ENCODE measurements at places on chromosomes 1 and 21.

- no peak for DNase-seq
Measured at GRCh38 chr1:118271883-118272282, 86.9 kb upstream of the SPAG17 start.

DNA sequence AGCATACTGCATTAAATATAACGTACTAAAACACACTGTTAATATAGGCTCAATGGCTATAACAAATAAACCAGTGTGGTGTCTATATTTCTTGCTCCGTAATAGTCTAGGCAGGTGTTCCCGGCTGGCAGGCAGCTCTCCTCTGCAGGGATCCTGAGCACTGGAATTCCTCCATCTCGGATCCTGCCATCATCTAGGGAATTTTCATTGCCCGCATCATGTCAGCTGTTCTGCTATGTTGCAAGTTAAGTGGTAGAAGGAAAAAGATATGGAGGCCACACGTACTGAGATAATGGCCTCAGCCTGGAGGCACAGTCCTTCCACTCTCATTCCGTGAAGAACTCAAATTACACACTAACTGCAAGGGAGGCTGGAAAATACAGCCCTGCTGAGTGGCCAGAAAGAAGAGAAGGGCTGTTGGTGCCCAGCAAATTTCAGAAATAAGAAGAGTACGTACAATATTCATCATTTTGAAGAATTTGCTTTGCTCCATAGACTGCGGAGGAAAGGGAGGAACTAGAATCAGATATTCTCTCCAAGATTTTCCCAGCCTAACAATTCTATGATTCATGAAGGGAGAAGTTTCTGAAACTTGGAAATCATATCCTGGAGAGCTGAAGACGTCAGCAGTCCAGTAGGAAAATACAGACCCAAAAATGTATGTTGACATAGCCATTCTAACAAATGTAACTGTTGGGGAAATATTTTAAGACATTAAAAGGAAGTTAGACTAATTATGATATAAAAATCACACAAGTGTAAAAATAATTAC is 263.3 kb downstream of the MRPL39 start:
- no peak for DNase-seq

GRCh38 chr1:72286401-72286800 is 4.1 kb upstream of the NEGR1 start:
- DNase-seq: no peak

DNA sequence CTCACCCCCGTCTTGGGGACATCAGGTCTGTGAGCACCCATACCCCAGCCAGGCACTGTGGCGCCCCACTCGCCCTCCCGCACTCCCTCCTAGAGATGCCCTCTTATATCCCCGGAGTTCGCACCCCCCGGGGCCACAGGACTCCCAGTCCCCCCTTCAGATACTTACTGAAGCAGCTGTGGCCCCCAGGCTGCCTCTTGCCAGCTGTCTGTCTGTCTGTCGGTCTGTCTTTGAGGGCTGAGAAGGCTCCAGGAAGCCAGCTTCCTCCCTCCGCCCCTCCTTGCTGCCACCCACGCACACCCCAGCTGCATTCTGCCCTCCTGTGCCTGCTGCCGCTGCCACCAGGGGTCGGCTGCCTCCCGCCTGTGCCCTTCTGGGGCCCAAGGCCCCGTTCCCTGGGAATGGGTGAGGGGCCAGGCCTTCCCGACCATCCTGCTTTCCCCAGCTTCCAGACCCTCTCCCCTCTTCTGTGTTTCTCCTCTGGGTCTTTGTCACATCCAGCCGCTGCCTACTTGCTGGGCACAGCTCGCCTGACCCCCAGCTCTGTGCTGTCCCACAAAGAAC is at the start of gene PTPN7:
Gene PTPN7, minus strand, starts transcription at position 226 of the 564 bp plus-strand sequence. CDS start 1,200 bp downstream, outside the sequence.
- DNase-seq: no peak

- no peak for DNase-seq
Measured at GRCh38 chr1:22210636-22211035, 67.7 kb upstream of the WNT4 start.

DNA sequence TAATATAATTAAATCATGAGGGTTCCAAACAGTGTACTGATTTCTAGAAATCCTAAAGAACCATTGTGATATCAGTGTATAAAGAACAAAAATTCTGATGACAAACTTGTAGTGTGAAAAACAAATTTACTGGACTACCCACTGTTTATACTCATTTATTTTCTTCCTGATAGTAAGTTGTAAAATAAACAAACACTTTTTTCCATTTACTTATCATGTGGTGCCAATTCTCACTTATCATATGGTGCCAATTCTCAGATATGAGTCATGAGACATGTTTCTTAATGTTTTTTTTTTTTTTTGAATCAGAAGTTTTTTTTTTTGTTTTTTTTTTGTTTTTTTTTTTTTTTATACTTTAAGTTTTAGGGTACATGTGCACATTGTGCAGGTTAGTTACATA is 137.7 kb downstream of the LEPR start:
- DNase-seq: no peak

- DNase-seq: no peak
Measured at GRCh38 chr1:22828484-22829308, 118.1 kb downstream of the EPHB2 start.

GRCh38 chr1:27489501-27489972 is 430 bp downstream of the WASF2 start:
- DNase-seq: no peak

- no peak for DNase-seq
Measured at GRCh38 chr1:64046891-64047290, 156.5 kb upstream of the UBE2U start.

- DNase-seq: no peak
Measured at GRCh38 chr1:67190410-67190809, 24.2 kb downstream of the IL23R start.

- peak; percentile 61 for DNase-seq
Measured at GRCh38 chr1:31939484-31940329, 1.5 kb upstream of the PTP4A2 start.

DNA sequence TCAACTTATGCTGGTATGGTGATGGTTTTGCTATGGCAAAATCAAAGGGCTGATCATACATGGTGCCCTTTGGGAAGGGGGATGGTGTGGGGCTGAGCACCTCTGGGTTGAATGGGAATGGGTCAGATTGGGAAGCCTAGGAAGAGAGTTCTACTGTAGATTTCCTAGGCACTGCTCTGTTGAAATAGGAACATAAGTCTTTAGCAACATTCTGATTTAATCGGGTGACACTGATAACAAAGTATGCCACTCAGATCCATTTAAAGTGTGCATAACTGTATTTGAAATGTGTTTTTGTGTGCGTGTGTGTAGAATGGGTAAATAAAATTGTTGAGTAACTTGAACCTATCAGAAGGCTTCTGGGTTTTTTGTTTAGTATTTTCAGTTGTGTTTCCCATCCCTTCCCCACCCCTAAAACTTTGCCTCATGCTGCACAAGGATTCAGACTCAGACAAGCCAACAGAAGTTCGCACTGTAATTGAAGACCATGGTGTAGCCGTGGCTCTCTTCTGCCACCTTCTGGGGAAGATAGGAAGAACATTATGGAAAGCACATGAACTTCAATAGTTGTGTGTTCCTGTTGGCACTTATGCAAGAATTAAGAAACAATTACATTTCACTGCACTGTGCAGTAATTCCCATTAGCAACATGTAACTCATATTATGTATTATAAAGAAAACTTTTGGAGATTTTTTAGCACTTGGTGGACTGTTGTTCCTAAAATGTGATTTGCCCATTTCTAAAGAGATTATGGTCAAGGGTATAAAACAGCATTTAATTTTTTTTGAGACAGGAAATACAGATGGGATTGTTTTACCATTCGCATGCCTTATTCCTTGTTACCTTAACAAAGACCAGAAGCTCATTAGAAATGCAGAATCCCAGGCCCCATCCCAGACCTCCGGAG is 10.9 kb upstream of the C4BPB start:
- DNase-seq: peak; percentile 75

DNA sequence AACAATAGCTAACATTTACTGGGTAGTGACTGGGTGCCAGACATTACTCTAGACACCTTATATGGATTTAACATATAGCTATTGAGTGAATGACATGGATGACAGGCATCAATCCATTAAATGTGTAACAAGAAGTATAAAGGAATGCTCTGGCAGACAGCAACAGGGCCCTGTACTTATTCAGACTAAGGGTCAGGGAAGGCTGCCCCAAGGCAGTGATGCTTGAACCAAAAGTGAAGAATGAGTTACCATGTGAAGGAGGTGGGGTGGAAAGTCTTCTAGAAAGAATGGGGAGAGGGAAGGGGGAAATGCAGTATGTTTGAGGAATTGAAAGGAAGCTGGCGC is 8.3 kb upstream of the PTPRF start:
- no peak for DNase-seq
